ENCODE measurements at places on chromosomes 6 and 20.

- no peak for DNase-seq
Measured at GRCh38 chr20:37351689-37352607, 6.0 kb downstream of the SRC start.

- no peak for DNase-seq
Measured at GRCh38 chr6:143097224-143097795, 36.6 kb downstream of the AIG1 start.

DNA sequence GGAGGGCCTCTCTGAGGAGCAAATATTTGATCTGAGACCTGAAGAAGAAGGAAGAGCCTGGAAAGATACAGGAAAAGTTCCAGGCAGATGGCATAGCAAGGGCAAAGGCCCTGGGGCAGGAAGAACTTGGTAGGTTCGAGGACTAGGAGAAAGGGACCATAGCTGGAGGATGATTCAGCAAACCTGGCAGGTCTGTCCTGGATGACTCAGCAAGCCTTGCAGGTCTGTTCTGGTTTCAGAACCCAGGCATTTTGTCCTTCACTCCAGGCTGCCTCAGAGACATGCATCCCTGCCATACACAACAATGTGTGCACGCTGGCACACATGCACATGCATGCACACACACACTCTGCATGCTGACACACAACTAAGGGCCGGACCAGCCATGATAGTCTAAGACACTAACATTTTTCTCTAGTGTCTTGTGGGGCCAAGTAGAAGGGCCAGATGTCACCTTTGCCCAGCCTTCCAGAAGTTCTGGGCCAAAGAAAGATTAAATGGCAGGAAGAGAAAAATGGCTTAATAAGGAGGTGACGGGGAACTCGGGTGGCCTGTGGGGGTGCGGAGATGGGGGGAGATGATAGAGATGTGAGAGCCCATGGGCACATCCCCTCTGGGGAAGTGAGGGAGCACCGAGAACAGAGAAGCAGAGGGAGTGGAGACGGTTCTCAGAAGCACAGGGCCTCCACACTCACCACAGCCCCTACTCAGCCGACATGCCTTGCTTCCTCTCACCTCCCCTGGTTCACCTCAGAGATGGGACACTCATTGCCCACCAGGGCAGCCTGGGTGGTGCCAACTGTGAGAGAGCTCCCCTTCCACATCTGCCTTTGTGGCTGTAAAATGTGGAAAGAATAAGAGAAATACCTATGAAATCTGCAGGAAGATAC lies 15.4 kb upstream of the TRIB3 start:
- peak; percentile 32 for DNase-seq

DNA sequence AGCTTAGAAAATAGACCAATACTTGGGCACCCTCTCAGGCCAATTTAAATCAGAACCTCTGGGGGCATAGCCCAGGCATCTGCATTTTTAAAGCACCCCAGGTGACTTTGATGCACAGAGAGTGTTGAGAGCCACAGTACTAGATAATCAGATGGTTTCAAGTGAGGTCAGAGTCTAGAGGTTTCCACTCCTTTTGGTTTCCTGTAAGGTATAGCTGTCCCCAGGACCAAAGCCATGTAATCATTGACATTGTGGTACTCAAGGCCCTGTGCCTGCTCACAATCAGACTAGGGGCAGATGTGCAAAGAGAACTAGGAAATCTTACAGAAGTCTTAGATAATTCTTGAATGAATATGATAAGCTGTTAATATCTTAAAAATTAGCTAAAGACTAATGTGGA lies 9.1 kb downstream of the FILIP1 start:
- DNase-seq = no peak

- no peak for DNase-seq
Measured at GRCh38 chr6:13446381-13446780, 41.0 kb downstream of the GFOD1 start.

DNA sequence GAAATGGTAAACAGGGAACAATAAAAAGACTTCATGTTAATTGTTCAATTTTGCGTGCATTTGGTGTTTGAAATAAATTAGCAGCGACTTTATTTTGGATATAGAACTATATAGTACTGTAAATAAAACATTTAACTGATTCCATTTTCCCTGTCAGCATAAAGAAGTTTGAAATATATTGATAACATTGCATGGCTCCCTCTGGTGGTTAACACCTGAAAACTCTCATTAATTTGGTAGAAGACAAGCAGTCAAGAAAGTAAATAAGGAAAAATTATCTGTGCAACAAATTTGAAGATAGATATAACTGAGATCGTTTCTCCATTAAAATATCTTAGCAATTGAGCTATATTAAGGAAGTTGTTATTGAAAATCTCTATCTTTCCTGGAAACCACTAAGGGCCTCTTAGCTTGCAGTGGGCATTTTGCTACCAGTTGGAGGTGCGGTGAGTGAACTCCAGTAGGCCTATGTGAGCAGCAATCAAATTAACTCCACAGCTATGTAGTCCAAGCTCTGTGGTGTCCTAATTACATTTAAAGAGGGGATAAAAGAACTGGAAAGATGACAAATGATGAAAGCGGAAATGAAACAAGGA lies 435.7 kb upstream of the FKBP1C start:
- peak; percentile 61 for DNase-seq

GRCh38 chr6:7201732-7202541 lies 94.2 kb downstream of the RREB1 start:
- DNase-seq = no peak

DNA sequence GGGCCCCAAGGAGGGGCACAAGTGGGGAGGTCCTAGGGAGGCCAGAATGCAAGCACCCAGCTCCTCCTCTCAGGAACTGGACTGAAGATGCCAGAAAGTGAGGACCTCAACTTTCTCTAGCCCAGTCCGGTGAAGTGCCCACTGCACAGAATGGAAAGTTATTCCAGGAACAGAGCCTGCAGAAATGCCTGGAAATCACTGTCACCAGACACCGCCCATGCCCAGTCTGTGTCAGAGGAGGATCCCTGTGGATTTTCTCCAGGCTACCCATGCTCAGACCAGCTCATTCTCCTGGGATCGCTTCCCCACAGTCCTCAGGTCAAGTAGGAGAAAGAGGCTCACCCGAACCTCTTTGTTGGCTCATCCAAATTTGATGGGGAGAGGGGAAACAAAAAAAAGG lies 6.5 kb downstream of the PRPH2 start:
- DNase-seq = no peak

GRCh38 chr6:160430203-160430602 lies 82.0 kb downstream of the SLC22A3 start:
- no peak for DNase-seq

DNA sequence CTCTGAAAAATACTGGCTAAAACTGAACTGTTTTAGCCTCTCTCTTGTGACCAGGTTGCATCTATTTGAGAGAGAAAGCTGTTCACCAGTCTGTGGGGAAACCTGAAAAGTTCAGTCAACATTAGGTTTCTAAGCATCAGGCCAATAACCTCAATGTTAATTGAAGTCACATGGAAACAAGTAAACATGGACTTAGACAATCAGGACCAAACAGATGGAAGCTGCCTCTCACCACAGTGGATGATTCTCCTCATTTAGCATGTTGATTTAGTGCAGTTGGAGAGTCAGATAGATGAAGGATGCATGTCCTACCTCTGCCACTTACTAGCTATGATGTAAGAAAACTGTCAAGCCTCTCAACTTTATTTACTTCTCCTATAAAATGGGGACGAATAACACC lies 18.2 kb downstream of the SCGN start:
- no peak for DNase-seq

GRCh38 chr20:56442389-56443365 lies 25.8 kb upstream of the RTF2 start:
- DNase-seq = no peak

DNA sequence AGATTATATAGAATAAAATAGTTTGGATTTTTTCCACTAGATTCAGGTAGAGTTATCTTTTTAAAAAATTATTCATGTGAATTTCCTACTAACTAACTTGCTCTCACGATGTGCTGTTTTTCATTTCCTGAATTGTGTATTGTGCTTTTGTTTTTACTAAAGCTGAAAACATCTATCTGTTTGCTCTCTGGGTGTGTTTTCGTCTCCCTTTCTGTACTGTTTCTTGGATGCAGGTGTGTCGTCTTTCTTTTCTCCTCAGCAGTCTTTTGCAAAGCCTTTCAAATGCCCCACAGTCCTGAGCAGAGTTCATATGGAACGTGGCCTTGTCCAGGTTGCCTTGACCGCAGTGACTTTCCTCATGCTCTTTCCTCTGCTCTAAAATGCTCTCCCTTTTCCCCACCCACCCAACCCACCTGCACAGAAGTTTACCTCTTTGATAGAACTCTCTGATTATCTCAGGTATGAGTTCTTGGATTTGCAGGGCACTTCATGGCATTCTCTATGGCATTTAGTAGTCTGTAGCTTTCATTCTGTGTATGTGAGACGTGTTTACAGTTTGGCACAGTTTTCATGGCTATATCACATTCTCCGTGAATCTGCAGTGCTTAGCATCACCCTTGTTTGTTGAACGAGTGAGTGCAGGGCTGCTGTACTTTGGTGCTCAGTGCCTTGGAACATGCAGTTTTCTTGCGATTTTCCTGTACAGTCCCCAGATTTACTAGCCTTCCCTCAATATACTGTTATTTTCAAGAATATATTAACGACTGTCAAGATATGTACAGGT lies 77.1 kb downstream of the FARS2 start:
- DNase-seq = no peak

DNA sequence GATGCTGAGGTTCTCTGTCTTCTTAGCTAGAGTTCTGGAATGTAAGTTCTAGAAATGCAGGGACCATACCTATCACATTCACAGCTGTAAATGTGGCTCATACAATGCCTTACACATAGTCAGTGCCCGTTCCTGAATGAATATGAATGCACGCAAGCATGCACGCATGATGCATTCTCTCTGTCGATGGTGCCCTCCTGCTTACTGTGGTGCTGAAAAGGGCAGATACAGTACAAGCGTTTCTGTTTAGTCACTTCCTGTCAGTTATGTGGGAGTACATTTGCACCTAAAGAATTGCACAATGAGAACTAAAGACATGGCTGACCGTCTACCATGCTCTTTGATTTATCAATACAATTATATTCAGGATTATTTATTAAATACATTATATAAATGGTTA lies 152.2 kb upstream of the SOX4 start:
- no peak for DNase-seq
